ENCODE measurements at places on chromosomes 7 and 10.

DNA sequence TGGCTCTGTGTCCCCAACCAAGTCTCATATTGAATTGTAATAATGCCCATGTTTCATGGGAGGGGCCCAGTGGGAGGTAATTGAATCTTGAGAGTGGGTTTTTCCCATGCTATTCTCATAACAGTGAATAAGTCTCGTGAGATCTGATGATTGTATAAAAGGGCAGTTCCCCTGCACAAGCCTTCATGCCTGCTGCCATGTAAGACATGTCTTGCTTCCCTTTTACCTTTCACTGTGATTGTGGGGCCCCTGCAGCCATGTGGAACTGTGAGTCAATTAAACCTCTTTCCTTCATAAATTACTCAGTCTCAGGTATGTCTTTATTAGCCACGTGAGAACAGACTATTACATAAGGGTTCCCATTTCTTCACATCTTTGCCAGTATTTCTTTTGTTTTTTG lies 97.1 kb upstream of the CPXM2 start:
- DNase-seq = no peak

DNA sequence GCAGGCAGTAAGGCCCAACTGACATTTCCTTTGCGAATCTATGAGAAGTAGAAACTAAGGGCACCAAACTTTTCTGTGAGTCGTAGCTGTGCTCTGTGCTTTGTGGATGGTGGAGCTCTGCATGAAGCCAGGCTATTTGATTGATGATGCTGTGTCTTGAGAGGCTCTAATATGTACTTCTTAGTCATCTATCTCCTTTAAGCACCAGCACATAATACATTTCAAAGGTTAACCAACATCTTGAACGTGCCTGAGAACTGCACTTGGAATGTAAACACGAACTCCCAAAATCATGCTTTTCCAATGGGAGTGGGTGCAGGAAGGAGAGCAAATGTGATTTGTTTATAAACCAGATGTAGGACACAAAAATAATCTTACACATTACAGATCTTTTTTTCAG lies 411.6 kb downstream of the PARD3 start:
- DNase-seq = no peak

DNA sequence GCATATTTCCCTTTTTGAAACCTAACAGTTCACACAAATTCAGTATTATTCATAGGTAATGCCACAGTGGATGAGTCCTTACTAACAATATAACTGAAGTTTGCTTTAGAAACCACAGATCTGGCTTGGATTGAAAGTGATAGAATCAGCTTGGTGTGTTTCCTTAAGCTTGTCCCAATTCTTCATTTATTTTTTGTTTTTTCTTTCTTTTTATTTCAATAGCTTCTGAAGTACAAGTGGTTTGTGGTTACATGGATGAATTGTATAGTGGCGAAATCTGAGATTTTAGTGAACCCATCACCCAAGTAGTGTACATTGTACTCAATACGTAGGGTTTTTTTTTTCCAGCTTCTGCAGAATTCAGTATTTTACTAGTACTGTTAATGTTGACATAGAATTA lies 518.2 kb upstream of the SEMA3D start:
- no peak for DNase-seq

- no peak for DNase-seq
Measured at GRCh38 chr10:58512491-58513187, at the start of gene BICC1. BICC1 (plus strand) TSS chr10:58512872; CDS start chr10:58513144, 272 bp downstream.

GRCh38 chr7:36763132-36763816 lies 39.0 kb upstream of the AOAH start:
- DNase-seq = no peak

- no peak for DNase-seq
Measured at GRCh38 chr10:58885686-58886345, 290.6 kb upstream of the PHYHIPL start.

DNA sequence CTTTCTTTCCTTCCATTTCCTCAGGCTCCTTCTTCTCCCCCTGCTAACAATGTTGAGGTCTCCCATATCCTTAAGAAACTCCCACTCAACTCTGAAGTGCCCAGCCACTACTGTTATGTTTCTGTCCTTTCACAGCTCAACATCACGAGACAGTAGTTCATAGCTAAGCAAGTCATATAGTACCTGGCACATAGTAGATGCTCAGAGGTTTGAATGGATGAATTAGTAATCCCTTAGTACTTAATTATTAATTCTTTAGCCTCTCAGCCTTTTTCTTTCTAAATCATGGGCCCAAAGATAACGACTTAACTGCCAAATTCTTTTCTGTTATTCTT lies 22.6 kb downstream of the CSGALNACT2 start:
- no peak for DNase-seq

GRCh38 chr7:38535073-38535472 lies 96.1 kb downstream of the AMPH start:
- no peak for DNase-seq

DNA sequence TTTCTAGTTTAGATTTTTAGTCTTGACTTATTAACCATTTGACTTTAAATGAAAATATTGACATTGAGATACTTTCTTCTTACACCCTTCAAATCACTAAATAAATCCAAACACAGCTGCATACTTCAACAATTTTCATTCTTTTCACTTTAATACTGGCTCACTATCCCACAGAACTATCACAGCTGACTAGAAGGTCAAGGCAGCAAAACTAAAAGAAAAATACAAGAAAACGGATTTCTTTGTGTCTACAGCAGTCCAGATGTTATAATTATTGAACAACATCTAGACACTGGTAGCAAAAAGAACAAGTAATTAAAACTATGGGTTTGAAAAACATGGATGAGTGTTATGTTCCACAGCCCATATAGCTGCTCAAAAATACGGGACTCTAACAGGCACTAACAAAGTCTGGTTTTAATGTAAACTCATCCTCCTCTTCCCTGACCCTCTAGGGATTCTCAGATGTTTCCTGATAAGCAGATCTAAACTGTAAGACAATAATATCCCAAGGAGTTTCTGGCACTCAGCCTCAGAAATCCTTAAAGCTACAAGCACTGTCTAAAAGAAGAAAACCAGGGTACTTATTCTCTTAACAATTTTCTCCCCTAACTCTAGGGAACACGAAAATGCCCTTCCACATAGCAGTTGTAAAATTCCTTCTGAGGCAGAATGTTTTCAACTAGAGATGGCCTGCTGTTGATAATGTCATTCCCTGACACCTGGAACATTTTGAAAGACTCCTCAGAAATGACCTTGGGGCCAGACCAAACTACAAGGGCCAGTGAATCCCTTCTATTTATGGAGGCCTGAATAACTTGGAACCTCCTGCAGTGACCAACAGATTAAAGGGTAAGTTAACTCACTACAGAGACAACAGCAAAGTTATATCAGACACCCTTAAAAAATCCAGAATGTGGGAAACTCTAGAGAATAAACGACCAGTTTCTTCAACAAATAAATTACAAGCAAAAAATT lies 12.8 kb downstream of the DNMBP start:
- DNase-seq = no peak

All from activated CD8-positive, alpha-beta memory T cell treated with anti-CD3 and anti-CD28 coated beads for 4 hours (primary cell).